ENCODE measurements at places on chromosomes 2 and 18.
A peak's percentile ranks its signal among the peaks of the same experiment; 100 is the strongest.

DNA sequence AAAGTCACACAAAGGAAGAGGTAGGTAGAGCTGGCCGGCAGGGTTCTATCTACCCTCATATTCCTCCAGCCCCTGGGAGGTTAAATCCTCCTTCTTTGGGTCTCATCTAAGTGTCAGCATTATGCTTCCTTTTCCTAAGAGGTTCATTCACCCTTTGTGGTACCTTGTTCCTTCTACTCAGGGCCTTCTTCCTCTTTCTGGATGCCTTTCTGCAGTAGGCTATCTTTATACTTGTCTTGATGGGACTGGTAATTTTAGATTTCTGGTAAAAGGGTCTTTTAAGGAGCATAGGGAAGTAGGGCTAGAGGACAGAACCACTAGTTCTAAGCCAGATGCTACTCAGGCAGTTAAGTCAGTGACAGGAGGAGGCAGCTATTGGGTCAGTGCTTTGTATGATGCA, 13.7 kb upstream of the TNP1 start:
- DNase-seq: no peak

DNA sequence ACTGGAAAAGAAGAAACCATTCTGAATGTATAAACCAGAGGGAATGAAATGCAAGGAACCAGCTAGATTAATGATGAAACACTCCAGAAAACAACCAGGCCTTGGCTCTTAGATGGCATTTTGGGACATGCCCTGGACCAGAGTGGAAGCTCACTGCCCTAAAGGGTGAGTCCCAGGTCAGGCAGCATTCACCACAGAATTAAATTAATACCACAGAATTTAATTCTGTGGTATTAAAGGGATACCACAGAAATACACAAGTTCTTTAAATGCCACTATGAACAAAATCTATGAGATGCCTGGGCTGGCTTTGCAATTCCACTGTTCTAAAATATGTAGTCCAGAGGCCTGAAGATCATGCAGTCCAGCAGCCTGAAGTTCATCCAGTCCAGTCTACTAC, 122.3 kb upstream of the KYNU start:
- DNase-seq: no peak

DNA sequence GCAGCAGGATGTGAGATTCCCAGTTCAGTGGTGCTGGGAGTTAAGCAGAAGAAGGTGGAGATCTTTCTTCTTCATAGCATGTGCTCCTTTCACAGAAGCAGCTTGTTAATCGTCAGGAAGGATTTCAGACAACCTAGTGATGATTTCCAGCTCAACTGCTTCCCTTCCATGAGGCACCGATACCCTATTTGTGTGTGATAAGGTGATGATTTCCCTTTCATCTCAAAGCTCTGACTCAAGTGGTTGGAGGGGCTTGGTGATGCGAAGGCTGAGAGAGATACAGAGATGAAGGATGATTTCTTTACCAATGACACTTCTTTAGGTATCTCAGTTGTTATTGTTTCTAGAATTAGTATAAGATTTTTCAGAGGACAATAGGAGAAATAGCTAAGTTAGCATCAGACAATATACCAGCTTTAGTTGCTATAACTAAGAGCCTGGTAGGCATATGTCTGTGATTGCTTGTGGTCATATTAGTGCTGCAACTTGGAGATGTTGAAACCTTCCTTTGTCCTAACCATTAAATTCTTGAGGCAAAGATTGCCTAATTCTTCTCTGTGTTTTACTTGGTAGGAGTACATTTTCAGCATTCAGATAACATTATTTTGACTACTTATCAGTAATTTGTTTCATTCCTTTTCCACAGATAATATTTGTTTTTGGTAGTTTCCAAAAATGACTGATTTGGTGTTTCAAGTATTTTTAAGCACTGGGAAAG, 111.3 kb downstream of the PLCL1 start:
- DNase-seq: peak; percentile 74

DNA sequence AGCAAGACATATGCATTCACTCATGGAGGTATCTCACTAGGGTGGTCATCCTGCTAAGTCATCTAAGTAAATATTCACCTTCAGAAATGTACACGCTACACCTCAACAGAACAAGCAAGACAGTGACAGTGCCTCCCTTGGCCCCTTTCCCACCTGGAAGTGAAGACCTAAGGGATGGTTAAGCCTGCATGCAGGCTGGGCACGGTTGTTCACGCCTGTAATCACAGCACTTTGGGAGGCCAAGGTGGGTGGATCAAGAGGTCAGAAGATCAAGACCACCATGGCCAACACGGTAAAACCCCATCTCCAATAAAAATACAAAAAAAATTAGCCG, 4.4 kb downstream of the LIMS2 start:
- DNase-seq: no peak

DNA sequence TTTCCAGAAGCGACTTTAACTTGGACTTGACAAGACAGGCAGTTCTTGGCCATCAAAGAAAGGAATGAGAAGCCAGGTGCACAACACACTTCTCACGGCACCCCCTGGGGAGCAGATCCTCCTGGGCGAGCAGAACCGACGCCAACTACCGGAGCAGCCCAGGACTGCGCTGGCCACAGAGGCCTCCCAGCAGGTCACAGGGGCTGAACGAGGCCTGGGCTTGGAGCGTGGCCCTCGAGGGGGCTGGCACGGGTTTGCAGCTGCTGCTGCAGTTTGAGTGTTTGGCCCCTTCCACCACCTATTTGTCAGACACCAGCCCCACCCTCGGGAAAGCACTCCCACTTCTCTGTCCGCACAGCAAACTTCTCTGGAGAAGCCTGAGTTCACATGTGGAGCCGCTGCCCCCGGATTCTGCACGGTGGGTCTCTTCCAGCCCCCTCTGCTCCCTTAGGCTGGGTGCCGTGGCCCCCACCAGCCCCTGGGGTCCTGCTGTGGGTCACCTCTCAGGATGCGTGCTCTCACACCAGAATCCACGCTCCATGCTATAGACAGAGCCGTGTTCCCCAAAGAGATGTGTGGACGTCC, 306.7 kb upstream of the SALL3 start:
- DNase-seq: no peak

DNA sequence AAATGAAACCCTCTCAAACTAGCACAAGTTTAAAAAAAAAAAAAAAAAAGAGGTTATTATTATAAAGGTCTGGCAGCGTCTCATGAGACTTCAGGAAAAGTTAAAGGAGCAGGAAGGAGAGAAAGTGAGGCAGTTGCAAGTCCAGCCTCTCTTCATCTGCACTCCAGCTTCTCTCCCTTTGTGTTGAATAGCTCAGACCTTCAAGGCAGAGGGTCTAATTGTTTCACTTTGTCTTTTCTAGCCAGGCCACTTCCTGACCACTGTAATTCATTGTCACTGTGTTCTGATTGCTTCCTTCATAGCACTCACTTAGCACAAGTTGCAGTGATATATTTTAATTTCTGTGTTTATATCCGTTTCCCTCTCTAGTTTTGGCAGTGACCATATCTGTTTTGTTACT, 99.9 kb downstream of the SPATS2L start:
- no peak for DNase-seq

DNA sequence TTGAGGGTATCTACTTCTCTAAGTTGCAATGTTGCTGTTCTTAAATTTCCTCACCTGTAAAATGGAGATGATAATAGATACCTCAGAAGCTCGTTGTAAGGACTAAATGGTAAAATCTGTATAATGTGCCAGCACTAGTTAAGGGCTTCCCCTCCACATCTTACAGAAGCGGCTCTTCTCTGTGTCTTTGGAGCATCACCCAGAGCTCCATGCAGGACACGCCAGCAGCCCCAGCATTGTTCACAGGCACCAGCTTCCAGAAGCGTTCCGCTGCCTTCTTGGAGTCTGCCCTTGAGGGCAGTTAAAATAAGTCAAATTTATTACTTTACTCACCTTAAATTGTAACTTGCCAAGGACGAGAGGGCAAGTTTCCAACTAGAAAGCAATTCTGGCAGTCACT, 5.8 kb downstream of the DCDC2C start:
- no peak for DNase-seq

- peak; percentile 54 for DNase-seq
Observed at GRCh38 chr2:8872821-8873432, 35.5 kb upstream of the KIDINS220 start.

- no peak for DNase-seq
Observed at GRCh38 chr2:7264791-7265190, 347.6 kb downstream of the RNF144A start.

GRCh38 chr2:19140463-19141208, 217.8 kb downstream of the OSR1 start:
- DNase-seq: peak; percentile 47

DNA sequence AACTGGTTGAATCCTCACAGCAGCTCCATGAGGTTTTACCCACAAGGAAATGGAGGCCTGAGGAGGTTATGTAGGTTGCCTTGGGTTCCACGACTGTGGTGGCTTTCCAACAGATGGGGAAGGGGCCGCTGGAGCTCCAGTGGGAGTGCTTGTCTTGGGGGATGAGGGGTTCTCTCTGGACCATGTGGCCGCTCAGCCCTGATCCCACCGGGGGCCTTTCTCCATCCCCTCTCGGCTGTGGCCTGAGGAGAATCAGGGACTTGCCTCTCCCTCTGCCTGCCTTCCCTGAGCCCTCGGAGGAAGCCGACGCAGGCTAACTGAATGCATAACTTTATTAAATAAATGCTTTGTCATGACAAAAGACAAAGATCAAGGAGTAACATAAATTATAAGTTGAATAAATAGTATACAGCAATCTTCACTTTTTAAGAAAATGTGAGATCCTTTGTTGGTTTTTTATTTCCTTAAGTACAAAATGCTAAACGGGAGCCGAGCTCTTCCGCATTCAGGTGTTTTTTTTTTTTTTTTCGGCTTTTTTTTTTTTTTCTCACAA, 23.5 kb downstream of the IGFBP5 start:
- DNase-seq: no peak

DNA sequence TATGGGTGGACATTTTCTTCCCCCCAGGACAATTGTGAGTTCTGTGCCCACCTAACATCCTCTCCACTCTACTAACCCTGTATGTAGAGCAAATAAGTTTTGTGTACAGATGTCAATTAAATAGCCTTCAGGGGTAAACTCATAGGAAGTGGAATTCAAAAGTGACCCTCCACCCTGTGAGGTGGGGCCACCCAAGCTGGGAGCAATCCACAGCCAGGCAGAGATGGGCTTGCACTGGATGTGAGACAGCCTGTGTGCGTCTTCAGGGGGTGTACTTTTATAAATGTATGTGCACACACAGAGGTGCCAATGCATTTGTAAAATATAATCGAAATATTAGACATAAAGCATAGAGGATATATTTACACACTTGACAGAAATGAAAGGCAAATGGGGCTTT, 33.1 kb upstream of the ATP6V1B1 start:
- no peak for DNase-seq

DNA sequence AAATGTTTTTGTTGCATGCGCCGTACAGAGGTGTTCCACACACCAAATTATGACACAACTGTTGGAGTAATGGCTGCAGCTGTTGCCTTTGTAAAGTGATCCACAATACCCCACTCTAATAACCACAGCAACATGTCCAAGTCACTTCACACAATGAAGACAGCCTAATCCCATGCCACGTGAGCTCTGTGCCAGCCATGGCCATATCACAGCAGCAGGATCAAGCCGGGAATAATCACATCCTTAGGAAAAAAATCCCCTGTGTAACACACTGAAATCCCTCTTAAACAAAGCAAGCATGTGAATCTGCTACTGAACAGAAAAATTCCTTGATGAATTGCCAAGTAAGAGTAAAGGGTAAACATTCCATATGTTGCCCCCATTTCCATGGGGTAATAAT, 179.5 kb upstream of the PARD3B start:
- no peak for DNase-seq

DNA sequence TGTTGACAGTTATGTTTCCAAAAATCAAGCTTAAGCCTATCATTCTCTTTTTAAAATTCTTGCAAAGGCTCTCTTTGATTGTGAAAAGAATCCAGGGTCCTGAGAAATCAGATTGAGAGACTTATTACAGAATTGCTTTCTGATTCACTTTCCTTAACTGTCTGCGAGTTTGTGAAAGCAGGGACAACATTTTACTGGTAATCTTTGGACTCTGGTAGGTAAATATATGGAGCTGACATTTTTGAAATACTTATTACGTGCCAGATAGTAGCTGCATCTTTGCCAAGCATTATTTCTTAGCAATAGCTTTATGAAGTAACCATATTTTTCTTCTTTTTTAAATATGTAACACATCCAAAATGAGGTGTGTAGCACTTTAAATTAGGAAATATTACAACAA, 570.9 kb downstream of the CMPK2 start:
- no peak for DNase-seq

GRCh38 chr2:18467749-18468360, 92.6 kb downstream of the RDH14 start:
- no peak for DNase-seq

DNA sequence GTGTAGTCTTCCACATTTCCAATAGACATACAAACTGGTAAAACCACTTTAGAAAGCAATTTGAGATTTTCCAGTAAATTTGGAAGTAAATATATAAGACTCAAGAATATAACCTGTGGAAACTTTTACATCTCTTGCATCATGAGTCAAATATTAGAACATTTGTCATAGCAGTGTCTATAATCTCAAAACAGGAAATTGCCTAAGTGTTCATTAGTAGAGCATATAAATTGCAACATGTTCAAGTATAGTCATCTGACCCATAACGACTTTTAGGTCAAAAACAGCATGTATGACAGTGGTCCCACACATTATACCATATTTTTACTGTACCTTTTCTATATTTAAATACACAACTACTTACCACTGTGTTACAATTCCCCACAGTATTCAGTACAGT, 555.9 kb upstream of the VRK2 start:
- no peak for DNase-seq

- DNase-seq: no peak
Observed at GRCh38 chr2:105338020-105338385, 663 bp downstream of the C2orf49 start.

DNA sequence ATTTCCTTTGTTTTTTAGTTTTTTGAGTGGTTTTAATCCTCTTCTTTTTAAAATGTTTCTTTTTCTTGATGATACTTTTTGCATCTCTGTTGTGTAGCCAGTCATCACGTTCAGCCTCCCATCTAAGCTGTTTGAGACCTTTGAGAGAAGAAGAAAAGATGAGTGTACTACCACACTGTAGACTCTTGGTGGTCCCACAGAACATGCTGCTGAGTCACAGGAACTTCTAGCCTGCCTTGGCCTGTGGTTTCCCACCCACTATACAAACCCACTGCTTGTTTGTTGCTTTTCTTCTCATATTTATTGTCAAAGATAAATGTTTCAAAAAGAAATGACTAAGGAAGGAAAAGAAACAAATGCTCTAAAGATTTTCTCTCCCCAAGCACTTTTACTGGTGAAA, 5.5 kb downstream of the CEBPZOS start:
- no peak for DNase-seq

DNA sequence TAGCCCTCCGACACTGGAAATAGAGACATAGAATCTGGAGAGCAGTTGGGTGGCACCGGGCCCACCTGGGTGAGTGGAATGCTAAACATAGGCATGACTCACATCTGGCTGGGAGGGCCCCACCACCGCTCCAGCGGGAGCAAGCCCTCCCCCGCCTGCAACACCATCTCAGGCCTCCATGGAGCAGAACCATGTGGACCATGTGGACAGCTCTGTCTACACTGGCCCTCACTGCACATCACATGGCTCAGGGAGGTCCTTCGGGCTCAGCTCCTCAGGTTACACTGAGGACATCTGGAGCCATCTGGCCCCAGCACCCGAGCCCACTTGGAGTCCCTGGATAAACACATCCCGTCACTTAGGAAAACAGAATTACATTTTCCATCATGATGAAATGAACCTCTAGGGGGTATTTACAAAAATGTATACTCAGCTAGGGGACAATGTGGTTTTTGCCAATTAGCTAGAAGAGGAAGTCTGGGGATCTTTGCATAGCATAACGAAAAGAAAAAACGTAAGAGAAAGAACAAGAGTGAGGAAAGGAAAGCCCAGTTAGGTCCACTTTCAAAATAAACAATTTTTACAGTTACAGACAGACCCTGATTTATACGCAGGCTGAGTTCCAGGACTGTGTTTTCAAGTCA, 30.7 kb upstream of the MLPH start:
- DNase-seq: peak; percentile 80

Data from GM03348 (cell line).